Amniotic stem cell (primary cell): ENCODE measurements at places on chromosomes 3 and 15.

GRCh38 chr3:59126446-59126845 lies 76.6 kb upstream of the CFAP20DC start:
- no peak for DNase-seq

DNA sequence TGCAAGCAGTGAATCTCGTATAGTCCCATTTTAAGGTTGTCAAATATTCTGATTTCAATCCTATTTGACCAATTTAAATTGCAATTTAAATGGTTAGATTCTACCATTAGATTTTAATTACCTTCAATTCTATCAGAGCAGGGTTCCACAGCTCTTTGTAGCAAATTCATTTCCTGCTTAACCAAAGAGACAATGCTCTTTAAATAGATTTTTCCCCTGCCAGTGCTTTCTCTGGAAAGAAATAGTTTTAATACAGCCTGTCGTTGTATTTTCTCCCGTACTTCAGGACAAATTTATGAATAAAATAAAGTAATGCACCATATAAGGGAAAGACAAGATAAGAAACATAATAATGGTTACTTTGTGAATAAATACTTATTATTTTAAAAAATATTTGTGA lies 62.8 kb downstream of the ZPLD1 start:
- DNase-seq, result no peak

GRCh38 chr3:40292637-40293349 lies 16.7 kb upstream of the EIF1B start:
- DNase-seq, result no peak

DNA sequence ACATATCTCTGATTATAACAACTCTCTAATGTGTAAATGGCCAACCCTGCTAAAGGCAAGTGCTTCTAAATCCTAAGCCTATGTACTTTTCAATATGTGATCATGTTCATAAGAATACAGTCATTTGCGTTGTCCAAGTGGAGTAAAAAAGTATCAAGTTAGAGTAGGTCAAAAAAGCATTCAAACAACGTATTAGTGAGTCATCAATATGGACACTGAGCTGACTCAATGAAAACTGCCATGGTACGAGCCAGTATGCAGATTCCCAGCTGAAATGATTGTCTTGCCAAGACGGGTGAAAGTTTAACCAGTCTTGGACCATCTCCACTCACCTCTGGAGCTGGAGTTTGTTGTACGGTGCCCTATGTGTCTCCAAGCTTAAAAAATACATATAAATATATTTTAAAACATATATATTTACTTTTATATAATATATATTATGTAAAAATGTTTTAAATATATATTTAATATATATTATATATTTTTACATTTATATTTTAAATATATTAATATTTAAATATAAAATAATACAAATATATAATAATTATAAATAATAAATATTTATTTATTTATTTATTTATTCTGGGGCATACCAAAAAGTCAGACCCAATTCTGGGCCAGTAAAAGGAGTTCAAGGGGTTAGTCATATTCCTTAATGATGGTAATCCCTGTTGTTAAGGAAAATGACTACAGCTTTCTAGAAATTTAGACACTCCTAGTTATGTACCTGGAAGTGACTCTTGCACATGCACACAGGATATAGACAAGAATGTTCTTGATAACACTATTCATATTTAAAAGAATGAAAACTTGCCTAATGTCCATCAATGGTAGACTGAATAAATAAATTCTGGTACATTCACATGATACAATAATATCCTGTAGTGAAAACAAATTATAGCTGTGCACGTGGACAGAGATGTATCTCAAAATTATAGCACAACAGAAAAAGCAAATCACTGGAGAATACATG lies 27.2 kb downstream of the PLSCR4 start:
- no peak for DNase-seq

- peak; percentile 65 for DNase-seq
Measured at GRCh38 chr3:40317061-40317855, 7.8 kb downstream of the EIF1B start.

- no peak for DNase-seq
Measured at GRCh38 chr3:13676356-13677017, 127.6 kb downstream of the FBLN2 start.

GRCh38 chr3:32992310-32992686 lies 40.9 kb downstream of the CCR4 start:
- no peak for DNase-seq

- DNase-seq, result no peak
Measured at GRCh38 chr3:8313560-8314267, 187.9 kb upstream of the LMCD1 start.

DNA sequence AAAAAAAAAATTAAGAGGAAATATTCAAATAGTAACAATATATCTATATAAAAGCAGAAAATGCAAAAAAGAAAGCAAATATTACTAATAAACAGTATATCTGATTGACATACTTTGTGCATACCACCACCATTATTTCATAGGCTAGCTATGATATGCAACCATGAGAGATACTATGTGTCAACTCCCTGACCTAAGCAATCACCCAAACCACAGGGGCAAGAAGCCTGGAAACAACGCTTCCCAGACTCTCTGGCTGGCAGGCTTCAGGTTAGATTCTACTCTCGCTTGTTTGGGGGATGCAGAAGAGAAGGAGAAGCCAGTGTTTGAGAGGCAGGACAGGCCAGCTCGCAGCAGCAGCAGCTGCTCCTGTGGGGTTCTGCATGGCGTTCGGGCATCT lies 169.3 kb upstream of the TPM1 start:
- no peak for DNase-seq

DNA sequence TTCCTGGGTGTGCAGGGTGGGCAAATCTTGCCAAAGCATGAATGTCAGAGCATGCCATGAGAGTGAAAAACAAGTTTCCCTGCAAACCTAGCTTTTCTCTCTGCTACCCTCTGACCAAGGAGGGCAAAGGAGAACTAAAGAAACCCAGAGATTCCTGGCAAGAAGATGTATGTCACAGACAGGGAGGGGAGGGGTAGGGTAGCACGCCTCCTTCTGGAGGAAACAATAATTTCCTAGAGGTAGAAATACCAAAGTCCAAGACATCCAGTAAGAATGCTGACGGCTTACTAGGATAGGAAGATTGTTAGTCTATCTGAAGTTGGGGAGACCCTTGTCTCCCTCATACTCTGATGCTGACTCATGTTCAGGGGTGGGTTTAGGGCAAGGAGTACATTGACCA lies 203.9 kb downstream of the NR1D2 start:
- DNase-seq, result no peak

GRCh38 chr3:117120014-117120413 lies 410.4 kb downstream of the TUSC7 start:
- no peak for DNase-seq

DNA sequence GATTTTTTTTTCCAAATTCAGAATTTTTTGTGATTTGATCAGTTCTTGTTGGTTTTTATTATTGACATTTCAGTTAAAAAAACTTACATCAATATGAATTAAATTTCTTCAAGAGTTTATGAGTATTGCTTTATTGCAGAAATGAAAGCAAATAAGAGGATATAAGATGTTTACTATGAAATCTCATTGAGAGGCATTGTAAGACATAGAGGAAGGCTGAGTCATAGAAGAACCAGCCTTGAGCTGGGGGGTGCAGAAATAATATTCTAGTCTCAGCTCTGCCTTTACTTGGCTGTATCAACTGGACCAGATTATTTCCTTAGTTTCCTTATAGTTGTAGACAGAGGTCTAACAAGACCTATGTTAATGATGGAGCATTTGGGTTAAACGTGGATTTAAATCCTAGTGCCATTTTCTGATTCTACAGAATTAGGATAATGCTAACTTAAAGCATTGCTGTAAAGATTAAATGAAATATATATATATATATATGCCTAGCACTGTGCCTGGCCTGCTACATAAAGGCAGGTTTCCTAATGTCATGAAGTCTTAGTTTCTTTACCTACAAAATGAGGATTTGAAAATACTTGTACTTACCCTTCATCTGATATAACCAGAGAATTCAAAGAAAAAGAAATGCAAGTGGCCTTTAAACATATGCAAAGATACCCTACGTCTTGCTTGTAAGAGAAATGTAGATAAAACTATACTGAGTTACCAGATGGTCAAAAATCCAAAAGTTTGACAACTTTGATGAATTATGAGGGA lies 7.3 kb downstream of the FAM98B start:
- no peak for DNase-seq

DNA sequence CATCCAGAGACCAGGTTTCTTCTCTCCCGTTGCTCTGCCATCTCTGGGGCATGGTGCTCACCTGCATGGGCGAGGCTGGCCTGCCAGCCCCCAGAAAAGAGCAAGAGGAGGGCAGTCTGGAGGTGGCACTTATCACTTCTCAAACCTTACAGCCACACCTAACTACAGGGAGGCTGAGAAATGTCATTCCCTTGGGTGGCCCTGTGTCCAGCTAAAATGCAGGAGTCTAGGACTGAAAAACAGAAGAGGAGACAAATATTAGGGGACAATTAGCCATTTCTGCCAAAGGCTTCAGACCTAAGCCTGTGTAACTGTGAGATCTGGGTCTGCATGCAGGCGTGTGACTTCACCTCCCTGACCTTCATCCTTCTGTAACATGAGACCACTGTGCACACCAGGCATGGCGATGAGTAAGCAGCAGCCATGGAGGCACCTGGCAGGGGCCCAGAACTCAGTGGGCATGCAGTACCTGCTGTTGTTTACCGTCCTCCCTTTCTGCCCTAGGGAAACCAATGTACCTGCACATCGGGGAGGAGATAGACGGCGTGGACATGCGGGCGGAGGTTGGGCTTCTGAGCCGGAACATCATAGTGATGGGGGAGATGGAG lies 83.4 kb downstream of the MESD start:
- no peak for DNase-seq

GRCh38 chr3:150656316-150656715 lies 47.4 kb downstream of the ERICH6 start:
- DNase-seq, result no peak

DNA sequence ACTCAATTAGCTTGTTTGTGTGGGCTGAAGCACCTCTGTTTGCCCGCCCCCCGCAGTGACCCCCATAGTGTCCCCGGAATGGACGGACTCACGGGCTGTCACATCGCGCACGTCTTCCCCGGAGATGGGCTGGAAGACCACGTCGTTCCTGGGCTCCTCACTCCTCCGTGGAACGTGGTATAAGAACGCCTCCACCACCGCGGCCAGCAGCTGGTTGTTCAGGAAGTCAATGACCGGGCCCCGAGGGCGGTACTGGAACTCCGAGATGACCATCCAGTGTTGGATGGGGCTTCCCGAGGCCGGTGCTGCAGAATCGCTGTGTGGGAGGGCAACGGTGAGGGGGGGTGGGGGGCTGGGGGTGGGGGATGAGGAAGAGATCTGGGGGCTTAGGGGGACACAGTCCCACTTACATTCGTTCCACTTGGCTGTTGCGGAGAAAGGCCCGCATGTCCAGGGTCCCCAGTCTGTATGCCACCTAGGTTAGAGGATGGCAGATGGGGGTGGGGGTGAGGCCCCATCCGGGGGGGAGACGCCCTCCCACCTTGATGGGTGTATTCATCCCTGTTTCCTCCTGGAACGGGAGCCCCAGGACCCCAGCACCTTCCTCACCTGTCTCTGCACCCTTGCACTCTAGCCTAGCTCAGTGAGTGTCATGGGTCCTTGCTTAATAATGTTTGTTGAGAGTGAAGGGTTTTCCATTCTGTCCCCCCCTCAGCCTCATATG lies 30.2 kb downstream of the MUC20 start:
- no peak for DNase-seq

DNA sequence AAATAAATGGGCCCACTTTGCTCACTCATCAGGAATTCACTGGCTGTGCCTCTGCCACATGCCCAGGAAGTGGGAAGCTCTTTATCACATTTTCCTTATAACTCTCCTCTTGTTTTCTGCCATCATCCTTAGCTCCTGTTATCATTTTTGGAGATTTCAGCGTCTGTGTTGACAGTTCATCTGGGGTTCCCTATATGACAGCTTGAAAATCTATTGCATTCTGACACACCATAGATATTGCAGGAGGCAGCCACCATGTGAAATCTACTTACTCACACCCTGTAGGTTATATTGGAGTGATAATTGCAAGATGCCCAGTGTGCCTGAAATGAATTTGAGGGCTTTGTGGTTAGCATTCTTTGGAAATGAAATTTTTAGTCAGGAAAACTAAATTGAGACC lies 132.9 kb downstream of the RYR3 start:
- no peak for DNase-seq

- DNase-seq, result no peak
Measured at GRCh38 chr3:127137757-127138536, 55.0 kb upstream of the PRR23E start.

- DNase-seq, result no peak
Measured at GRCh38 chr15:73295630-73296286, 73.0 kb downstream of the HCN4 start.

DNA sequence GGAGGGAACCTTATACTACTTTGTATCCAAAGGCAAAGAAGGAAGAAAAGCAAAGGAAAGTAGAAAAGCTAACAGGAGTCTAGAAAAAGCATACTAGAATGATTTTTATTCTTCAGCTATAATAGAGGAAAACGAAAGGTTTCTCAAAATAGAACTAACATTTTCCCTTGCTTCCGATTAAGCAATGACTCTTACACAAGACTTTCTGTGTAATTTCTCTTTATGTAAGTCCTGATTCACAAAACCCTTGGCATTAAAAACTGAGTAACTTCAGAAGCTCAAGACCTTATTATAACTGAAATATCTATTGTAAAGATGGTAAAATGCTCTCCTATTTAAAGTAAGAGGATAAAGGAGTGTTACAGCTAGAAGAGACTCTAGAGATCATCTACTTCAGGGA lies 97.4 kb downstream of the DTWD1 start:
- no peak for DNase-seq

DNA sequence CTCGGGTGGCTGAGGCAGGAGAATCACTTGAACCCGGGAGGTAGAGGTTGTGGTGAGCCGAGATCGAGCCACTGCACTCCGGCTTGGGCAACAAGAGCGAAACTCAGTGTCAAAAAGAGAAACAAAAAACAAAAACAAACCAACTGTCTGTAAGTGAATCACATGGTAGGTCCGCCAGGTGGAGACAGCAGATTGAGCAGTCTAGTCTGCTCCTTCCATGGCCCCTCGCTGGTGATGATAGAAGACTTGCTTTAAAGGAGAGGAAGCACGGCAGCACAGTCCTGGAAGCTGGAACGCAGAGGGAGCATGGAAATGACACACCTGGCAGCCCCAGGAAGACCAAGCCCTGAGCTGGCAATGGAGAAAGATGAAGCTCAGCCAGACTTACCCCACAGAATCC lies 31.4 kb upstream of the MGLL start:
- no peak for DNase-seq

DNA sequence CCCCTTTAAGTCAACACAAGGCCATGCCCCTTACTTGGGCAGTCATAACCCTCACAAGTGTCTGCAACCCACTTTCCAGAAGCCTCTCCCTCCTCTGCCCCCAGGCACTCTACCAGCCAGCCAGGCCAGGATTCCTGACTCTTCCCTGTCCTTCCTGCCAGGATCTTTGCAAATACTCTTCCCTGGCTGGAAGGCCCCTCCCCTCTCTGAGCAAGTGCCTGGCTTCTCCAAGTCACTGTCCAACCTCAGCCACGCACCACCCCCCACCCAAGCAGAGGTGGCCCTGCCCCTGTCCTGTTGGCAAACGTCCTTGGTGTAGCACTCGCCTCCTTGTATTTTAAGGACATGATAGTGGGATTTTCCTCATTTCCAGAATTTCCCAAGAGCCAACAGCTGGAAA lies 54.7 kb upstream of the USP3 start:
- no peak for DNase-seq
